Adrenal gland (tissue), 19 donors: ENCODE measurements at places on chromosomes 12 and 14.

DNA sequence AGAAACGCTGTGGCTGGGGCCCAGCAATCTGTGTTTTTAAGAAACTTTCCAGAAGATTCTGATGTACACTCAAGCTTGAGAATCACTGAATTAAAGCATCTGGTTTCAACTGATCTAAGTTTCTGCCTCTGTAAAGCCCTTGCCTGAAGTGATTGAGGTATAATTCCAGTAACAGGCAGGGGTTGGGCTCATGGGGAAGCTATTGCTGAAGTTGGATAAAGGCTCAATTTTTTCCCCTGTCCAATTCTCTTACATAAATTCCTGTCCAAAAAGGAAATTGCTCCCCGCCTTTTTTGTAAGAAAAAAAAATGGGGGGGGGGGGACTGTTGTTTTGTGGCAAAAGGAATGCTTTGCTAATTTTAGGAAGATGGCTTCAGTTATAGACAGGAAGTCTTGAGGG, 337.4 kb downstream of the NUAK1 start:
- DNase-seq, result no peak

DNA sequence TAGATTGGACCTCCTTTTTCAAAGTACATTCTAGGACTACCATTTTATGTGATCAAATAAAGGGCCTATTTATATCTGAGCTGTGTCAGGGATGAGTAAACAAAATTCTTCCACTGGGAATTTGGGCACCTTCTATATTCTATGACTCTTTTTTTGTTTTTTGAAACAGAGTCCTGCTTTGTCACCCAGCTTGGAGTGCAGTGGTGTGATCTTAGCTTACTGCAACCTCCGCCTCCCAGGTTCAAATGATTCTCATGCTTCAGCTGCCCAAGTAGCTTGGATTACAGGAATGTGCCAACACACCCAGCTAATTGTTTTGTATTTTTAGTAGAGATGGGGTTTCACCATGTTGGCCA, 64.8 kb downstream of the DRAM1 start:
- DNase-seq, result no peak

GRCh38 chr14:85530626-85531025, 682 bp downstream of the FLRT2 start:
- DNase-seq, result no peak

- no peak for DNase-seq
These were observed 298.5 kb downstream of the ERC1 start for GRCh38 chr12:1289371-1290155.

GRCh38 chr14:82536566-82536965, 1002.9 kb upstream of the SEL1L start:
- no peak for DNase-seq

DNA sequence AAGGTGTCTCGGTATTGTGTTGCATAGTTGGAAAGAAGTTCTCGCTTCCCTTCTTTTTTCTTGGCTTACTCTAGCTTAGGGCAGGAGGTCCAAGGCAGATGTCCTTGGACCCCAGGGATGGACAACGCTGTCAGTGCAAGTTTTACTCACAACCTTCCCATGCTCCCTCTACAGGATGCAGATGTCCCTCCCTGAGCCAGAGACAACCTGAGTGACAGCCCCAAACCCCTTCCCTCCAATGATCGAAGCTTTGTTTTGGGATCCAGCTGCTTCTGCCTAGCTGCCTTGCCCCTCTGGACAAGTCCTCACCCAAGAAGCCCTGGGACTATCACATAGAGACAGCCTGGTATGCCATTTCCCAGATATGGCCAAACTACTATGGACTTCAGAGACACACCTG, 112.0 kb upstream of the RAP1B start:
- no peak for DNase-seq
